ENCODE measurements at places on chromosomes 16 and 17.

DNA sequence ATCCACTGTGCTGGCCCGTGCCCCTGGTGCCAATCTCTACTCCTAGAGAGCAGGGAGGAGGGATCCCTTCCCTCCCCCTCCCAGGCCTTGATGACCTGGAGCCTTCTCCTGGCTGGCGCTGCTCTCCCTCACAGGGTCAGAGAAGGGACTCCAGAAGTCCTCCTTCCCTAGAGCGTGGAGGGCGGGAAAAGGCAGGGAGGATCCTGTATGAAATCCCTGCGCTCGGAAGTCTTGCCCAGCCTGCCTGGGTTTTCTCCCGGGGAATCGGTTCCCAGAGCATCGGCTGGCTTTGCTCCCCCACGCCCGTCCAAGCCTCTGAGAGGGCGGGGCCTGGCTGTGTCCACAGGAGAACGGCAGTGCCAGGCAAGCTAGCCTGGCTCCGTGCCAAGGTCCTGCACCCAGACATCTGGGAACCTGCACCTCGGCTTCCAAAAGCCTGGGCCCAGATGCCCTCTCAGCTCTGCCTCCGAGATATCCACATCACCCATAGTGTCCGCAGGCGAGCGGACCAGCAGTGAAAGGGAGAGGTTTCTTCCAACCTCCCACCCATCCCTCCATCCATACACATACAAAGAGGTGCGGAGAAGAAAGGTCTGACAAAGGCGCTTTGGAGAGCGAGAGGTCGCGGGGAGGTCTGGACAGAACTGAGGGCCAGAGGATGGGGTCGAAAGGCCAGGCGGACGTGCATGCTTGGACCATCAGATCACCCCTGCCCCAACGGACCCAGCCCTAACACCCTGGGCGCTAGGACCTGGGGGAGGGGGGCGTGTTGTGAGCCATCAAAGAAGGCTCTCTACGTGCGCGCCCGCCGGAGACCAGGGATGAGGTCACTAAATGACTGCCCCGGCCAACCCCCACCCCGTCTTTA lies 1.1 kb downstream of the MPP2 start:
- peak; percentile 83 for DNase-seq

GRCh38 chr16:24936151-24936550 lies 79.0 kb downstream of the ARHGAP17 start:
- DNase-seq: no peak

GRCh38 chr16:89113152-89113547 lies 19.5 kb downstream of the ACSF3 start:
- DNase-seq: no peak

GRCh38 chr17:60535382-60536279 lies 9.6 kb upstream of the APPBP2 start:
- DNase-seq: no peak

DNA sequence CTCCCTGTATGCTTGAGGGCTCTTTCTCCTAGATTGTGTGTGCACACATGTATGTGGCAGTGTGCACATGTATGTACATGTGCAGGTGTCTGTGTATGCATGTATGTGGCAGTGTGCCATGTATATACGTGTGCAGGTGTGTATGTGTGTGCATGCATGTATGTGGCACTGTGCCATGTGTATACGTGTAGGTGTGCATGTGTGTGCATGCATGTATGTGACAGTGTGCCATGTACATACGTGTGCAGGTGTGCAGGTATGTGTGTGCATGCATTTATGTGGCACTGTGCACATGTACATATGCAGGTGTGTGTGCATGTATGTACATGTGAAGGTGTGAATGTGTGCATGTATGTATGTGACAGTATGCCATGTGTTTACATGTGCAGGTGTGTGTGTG lies 43.9 kb upstream of the BHLHA9 start:
- no peak for DNase-seq

DNA sequence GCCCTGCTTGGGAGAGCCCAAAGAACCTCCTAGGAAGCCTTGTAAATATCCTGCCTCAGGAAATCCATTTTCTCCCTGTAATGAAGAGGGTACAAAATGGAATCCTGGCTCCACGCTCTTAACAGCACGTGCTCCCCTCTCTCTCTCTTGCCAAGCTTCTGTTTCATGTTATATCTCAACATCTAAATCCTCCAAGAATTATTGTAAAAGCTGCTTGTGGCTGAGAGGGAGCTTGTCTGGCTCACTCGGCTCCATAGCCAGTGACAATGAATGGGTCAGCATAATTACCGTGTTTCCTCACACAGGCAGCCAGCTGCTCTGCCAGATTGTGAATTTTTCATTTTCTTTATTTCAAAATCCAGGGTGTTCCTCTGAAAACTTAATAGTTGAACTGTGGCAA lies 317.8 kb downstream of the RBFOX1 start:
- DNase-seq: no peak

DNA sequence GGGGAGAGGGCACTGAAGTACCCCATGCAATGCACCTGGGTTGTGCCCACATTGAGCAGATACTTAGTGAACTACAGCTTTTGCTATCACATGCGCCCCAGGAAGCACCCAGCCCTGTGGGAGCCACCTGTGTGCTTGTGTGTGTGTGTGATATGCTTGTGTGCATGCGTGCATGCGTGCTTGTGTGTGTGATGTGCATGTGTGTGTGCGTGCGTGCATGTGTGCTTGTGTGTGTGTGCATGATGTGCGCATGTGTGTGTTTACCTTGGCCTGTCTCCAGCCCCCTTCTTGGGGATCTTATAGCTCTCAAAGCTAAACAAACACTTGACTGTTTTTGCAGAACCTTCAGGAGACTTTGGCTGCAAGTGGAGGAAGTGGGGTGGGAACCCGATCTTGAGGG lies 841 bp downstream of the C16orf89 start:
- no peak for DNase-seq

DNA sequence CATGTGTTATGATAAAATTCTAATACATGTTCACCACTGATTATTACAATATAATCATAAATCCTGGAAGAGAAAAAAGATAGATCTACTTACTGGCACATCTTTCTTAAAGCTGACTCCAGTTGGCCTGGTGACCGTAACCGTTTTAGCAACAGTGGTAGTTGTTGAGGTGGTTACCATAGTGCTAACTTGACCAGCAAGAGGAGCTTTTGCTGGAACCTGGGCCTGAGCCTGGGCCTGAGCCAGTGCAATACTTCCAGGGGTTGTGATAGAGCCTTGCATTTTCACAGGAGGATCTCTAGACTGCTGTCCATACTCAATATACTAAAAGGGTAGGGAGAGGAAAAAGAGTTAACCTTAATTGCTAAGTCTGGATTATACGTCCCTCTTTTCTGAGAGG lies 36.2 kb downstream of the SETD6 start:
- no peak for DNase-seq

DNA sequence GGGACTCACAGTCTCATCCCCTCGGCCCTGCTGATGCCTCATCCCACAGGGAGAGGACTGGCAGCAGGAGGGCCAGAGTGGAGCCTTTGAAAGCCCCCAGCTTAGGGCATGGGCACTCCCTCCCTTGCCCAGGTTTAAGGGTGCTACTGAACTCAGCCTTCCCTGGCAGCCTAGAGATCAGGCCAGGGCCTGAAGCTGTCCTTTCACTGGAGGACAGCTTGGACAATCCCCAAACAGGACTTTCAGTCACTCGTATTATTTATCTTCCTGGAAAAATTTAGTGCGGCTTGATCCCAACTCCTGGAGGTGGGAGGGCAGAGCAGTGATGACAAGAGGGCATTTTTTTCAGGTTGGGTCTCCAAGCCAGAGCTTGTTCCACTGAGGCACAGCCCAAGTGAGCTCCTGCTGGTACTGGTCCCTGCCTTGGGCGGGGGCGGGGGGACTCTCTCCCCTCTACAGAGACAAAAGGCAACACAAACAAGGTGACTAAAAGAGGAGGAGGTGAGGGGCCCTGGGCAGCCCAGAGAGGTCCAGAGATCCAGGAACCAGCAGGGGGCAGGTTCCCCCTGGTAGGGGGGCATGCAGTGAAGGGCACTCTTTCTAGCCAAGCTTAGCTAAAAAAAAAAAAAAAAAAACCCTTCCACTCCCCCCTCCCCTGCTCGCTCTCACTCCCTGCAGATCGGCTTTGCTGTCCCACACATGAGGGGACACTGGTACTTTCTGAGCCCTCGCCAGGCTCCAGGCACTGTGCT lies 1.7 kb downstream of the ZNF385C start:
- DNase-seq: no peak

- no peak for DNase-seq
Observed at GRCh38 chr17:41678411-41678906, 10.2 kb upstream of the EIF1 start.

DNA sequence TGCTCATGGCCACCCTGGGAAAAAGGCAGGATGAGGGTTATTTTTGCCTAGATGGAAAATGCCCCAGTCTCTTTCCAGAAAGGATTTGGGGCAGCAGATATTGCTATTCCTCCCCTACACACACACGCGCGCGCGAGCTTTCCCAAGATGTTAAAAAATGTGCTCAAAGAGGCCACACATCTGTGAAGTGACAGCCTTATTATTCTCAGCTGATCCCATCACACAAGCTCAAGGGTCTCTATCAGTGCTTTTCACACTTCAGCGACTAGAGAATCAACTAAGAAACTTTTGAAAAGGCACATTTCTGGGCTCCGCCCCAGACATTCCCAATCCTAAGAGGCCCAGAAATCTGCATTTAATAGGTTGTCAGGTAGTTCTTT lies 5.7 kb upstream of the RAB5C start:
- no peak for DNase-seq

GRCh38 chr17:78774956-78775571 lies 7.0 kb downstream of the CYTH1 start:
- DNase-seq: peak; percentile 89

DNA sequence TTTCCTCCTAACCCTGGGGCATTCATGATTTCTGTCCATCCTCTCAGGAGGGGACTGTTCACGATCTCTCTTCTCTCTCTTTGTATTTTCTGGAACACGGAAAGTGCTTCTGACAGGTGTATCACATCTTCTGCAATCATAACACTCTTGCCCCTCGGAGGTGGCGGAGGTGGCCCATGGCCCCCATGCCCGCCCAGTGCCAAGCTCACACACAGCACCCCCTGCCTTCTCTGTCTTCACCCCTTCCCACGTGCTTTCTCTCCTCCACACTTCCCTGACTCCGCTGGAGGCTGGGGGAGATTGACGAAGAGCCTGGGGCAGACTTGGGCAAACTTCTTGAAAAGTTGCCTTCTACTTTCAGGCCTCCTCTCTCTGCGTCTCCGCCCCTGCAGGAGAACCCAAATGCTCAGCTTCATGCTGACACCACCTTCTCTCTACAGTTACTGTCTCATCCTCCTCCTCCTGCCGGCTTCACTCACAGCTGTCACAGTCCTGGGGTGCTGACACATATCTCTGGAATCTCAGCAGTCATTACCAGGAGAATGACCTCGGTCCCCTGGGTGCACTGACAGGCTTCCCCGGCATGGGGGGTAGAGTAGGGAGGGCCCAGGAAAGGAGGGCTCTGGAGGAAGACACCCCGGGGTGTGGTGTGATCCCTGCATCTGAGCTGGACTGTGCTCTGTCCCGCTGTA lies 127.1 kb downstream of the ENGASE start:
- DNase-seq: no peak

GRCh38 chr17:73132085-73132492 lies 32.7 kb upstream of the SSTR2 start:
- no peak for DNase-seq

GRCh38 chr17:72514891-72515290 lies 394.1 kb downstream of the SOX9 start:
- no peak for DNase-seq

GRCh38 chr17:41347869-41348760 lies 2.5 kb downstream of the KRT33A start:
- no peak for DNase-seq

- no peak for DNase-seq
Observed at GRCh38 chr16:48602356-48603014, 7.5 kb downstream of the N4BP1 start.

DNA sequence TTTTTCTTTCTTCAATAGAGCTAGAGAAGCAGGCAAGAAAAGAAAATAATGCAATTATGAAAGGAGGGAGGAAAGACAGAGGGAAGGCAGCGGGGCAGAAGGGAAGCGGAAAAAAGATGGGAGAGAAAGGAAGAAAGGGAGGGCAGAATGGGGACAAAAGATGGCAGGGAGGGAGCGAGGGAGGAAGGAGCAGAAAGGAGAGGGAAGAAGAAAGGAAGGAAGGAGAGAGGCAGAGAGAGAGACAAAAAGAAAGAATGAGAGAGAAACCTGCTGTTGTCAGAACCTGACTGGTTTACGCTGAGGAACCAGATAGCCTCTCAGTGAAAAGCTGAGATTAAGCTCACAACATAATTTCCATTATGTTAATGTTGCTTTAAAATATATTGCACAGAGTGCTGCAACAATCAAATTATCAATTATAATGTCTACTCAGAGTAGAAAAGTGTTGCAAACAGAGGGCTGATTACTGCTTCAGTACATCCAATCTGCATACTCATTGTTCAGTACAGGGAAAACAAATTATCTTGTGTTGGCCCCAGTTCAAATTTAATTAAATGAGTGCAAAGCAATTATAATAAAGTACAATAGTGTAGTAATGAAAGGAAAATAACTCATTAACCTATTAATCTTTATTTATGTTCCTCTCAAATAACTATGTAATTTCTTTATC lies 32.0 kb upstream of the TOX3 start:
- DNase-seq: no peak

DNA sequence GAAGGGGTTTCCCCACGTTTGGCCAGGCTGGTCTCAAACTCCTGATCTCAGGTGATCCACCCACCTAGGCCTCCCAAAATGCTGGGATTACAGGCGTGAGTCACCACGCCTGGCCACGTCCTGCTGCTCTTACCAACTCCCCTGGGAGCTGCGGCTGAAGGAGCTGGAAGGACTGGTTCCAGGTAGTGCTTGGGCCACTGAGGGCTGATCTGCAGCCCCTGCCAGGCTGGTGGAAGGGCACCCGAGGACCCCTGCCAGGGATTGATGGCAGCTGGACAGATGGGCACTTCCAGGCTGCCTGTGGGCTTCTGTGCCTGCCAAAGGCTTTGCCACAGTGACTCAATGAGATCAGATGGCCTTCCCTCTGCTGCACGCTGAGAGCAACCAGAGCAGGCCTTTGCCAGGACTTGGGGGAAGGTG lies 2.3 kb downstream of the OXLD1 start:
- DNase-seq: peak; percentile 40

All from activated CD8-positive, alpha-beta T cell treated with anti-CD3 and anti-CD28 coated beads for 36 hours (primary cell).